Progenitor cell of endocrine pancreas (in vitro differentiated cells): ENCODE measurements at places on chromosomes 6 and 20. TPM values are rescaled to one million over a fixed set of nuclear protein-coding genes. Genes with fewer than 3 reads are reported as not detected.
A peak's percentile ranks its signal among the peaks of the same experiment; 100 is the strongest.

- no peak for DNase-seq
Measured at GRCh38 chr6:125931733-125932450, 24.7 kb upstream of the HINT3 start.

- DNase-seq = no peak
Measured at GRCh38 chr20:3156811-3157619, 2.6 kb downstream of the FASTKD5 start.

DNA sequence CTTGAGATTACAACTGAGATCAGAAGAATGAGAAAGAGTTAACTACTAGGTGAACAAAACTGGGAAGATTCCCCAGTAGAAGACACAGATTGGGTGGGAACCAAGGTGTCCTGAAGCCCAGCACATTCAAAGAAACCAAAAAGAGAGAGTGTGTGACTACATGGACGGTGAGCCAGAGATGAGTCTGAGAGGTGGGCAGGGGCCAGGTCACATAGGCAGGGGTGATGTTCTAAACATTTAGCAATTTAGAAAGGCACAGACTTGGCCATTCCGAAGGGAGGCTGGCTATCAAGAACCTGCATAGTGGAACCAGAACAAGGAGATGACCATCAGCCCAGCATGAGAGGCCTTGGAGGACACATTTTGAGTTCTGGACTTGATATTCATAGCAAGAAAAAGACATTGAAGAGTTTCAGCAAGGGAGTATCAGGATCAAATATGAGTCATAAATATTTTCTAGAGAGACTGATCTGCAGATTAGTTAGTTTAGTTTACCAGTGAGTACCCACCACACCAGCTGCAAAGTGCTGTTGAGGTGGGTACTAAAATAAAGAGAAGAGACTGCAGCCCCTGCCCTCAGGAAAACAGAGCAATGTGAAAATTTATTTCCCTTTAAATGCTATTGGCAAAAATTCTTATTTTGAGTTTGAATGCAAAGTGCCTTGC is 340.5 kb upstream of the PRDM1 start:
- DNase-seq = no peak

- DNase-seq = no peak
Measured at GRCh38 chr20:16111852-16112412, 461.3 kb downstream of the KIF16B start.

DNA sequence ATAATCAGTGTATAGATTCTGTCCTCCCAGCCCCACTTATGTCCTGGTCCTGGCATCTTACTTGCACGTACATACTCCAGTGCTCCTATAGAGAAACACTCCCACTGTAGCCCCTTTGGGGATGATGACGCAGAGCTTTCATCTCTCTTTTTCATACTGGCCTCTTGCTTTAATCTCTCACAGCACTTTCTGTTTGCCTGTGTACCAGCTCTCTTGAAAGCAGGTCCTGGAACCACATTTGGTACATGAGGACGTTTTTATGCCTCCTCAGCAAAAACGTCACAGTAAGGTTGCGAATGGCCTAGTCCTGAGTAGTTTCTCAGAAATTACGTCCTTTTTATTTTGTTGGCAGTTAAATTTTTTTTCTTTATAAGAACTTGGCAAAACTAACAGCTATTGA is 10.8 kb downstream of the L3MBTL3 start:
- no peak for DNase-seq

DNA sequence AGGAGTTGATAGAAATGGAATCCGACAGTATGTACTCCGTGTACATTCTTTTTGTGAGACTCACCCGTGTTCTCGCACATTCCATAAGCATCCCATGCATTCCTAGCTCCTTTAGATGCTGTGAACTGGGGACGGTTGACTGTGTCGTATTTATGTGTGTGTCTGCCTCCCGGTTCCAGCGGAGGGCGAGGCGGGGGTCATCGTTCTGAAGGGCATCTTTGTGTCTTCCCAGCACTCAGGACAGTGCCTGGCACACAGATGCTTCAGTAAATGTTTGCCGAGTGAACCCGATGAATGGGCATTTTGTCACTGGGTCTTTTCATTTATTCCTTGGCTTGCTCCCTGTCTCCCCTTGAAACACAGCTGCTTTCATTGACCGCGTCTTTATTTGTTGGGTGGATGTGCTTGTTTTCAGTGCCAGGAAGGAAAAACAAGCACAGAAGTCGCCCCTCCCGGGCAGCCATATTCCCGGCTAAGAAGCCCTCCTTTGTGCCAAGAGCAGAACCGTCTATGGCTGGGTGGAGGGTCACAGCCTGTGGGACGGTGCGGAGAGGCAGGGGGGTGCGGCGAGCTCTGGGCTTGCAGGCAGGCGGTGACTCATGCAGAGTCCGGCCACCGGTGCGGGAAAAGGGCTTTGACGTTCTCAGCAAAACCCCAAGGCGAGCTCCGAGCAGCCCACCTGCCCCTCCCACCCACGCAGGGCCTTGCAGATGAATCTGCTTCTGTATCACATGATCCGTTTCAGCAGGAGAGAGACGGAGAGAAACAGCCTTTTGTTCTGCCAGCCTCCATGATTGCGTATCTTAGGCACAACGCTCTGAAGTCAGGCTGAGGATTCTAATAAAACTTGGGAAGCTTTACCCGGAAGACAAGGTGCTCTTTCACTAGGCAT is 11.2 kb upstream of the PSMG4 start:
- DNase-seq = peak; percentile 29

- DNase-seq = no peak
Measured at GRCh38 chr20:62793757-62794006, 2.6 kb upstream of the MRGBP start.

DNA sequence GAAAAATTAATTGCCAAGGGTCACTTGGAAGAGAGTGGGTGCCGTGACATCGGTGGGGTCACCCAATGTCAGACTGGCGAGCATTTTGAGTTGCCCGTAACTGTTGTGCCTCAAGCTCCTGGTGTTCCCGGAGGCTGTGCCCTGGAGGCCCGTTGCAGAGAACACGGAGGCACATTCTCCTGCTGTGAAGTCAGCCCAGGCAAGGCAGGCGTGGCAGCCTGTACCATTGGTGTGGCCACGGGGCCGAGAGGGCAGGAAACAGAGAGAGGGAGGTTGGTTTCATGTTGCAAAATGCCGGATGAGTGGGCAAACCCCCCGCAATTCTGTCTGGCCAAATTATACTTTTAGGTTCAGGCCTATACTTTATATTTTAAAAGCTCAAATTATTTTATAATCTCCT is 81.2 kb downstream of the THBS2 start:
- no peak for DNase-seq

DNA sequence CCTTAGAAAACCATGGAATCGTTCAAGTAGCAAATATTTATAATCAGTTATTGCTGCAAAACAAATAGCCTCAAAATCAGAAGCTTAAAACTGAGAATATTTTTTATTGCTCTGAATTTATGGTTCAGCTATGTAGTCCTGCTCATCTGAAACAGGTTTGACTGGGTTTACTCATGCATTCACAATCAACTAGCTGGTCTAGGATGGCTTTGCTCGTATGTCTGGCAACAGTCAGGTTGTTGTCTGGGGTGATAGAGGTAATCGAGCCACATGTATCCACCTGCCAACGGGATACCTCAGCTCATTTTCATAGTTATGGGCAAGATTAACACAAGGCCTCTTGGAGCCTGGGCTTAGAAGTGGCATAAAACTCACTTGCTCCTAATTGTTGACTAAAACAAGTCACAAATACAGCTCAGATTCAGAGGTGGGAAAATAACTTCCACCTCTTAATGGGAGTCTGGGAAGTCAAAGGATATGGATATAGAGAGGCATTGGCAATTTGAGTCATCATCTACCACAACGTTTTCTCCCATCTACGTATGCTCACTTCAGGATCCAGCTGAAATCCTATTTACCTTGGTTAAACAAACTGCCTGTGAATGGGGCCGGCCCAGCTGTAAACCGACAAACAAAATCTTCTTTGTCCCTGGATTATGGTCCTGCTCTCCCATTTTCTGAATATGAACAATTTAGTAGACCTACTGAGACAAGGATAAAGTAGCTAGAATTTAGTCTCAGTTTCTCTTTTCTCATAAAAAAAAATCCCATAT is 54.5 kb upstream of the TENT5A start:
- DNase-seq = no peak

DNA sequence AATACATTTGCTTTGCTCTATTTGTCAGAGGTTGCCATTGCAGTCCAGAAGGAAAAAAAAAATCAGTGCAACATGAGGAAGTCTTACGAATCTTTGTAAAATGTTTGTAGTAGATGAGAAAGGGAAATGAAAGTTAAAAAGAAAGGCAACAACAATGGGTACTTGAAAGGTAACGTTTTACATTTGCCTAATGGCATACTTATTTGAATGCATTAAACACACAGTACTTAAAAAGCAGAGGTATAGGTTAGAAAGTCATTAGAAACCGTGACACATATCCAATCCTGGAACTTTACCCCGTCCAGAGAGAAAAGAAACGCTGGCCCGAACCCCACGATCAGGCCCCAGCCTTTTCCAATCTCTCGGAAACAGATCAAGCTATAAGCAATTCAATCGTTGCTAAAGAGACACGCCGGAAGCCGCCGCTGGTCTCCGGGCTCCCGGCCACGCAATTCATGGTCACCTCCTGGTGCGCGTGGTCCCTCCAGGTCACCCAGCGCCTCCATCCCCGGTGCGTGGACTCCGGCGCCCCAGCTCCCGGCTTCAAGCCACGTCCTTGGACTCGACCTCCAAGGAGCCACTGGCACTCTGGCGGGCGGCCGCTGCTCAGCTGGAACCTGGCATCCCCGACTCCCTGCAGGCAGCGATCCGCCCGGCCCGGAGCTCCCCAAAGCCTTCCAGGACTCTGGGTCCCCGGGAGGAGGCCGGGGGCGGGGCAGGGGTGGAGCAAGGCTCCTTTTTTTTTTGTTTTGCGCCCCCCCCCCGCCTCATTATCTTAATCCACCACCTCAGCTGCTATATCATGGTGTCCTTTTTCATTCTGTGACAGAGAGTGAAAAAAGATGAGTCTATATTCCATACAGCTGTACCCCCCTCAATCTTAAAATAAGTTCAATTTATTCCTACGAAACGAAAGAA is at the start of gene SLC18B1:
TSS of gene SLC18B1 (minus strand) at position 687 of the 918 bp plus-strand sequence. CDS start at position 506, 181 bp downstream.
- DNase-seq = peak; percentile 49

- DNase-seq = no peak
Measured at GRCh38 chr6:29665942-29666825, 9.3 kb downstream of the MOG start.

DNA sequence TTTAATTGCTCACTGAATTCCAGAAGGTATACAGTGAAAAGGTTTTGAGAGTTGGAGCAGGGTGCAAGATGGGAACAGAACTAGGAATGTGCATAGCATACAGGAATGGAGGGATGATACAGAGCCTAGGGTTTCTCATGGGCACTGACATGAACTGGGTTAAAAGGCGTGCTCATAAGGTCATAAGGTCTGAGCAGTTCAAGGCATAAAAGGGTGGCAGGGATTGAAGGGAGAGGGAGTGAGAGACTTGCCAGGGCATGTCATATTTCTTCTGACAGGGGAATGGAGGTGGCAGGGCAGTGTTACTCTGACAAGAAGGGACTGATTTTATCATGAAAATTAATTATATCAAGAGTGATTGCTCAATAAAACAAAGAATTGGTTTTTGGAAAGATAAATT is 4.7 kb downstream of the MLIP start:
- no peak for DNase-seq

DNA sequence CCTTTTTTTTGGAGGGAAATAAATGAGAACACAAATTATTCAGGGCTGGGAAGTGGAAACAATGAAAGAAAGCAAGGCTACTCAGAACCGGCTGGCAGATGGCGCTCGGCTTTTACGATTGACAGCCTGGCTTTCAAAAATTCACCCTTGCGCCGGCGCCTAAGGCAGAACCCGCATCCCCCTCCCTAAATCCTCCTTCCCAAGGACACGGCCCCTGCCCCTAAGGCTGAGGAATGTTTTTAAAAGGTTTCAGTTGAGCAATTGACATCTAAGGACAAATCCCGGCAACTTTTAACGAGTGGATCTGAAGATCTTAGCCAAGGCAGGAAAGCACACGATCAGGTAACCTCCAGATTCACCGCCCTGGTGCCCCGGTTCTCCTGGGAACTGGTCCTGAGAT is 16.3 kb downstream of the GNAS start:
- no peak for DNase-seq

- DNase-seq = no peak
Measured at GRCh38 chr20:4811661-4812181, 90.0 kb downstream of the PRND start.

- DNase-seq = no peak
Measured at GRCh38 chr20:36377348-36378326, 71.5 kb downstream of the DLGAP4 start.

DNA sequence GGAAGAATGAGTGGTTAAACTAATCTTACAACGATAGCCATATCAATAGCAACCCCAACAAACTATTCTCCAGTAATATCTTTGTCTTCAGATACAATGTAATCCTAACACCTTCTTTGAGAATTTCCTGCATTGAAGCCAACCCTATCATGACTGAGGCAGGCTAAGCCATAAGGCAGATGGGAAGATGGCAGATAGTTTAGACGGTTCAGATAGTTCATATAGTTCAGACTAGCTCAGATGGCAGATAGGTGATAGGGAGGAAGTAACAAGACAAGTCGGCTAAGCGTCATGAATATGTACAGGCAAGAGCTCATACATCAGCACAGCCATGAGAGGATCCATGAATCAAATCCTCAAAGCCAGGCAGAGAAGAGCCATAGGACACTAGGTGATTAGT is 39.1 kb upstream of the BEND6 start:
- DNase-seq = no peak

GRCh38 chr20:58020656-58021454 is 207.6 kb downstream of the ANKRD60 start:
- DNase-seq = no peak

GRCh38 chr6:165060720-165061119 is 248.7 kb downstream of the C6orf118 start:
- no peak for DNase-seq

GRCh38 chr6:3383525-3383924 is 73.3 kb downstream of the SLC22A23 start:
- no peak for DNase-seq

DNA sequence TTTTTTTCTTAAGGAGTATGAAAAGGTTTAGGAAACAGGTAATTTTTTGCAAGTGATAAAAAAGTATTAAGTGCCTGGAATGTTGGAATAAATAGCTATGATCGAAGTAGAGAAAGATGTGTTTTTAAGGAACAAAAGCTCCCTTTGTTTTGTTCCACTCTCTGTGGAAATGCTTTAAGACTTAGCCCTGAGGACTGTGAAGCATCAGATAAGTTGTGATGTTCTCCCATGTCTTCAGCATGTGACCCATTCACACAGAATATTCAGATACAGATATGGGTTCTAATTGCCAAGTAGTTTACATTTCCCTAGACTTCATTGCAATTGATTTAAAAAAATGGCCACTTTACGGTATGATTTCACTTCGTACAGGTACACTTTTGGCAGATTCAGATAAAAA is 80.6 kb downstream of the KCNQ5 start:
- no peak for DNase-seq

Gene RBM39
- 491 and 515 TPM in 2 replicates for total RNA-seq

Gene HNF4A
- total RNA-seq = 71.1 and 72.9 TPM in 2 replicates

Gene CST2
- not detected in 2 replicates for total RNA-seq

Gene C6orf141
- total RNA-seq = 9.4 and 12.3 TPM in 2 replicates

Gene KCNS1
- 0.07 and 0.12 TPM in 2 replicates for total RNA-seq

Gene RAB44
- total RNA-seq = not detected in 2 replicates

Gene CBFA2T2
- total RNA-seq = 51.3 and 58.1 TPM in 2 replicates

Gene TRAPPC3L
- not detected in 2 replicates for total RNA-seq
